ENCODE measurements at places on chromosomes 7 and 10. TPM values are rescaled to one million over a fixed set of nuclear protein-coding genes. Genes with fewer than 3 reads are reported as not detected.

GRCh38 chr7:1144269-1144771 lies 15.7 kb downstream of the ZFAND2A start:
- peaks cover 9% of the 10 kb centered on the region for H3K4me1 ChIP-seq
- no peaks in the 10 kb centered on the region for H3K27me3 ChIP-seq
- H3K4me3 ChIP-seq = no peak overlapping the region
- peak; percentile 80 for DNase-seq
- H3K36me3 ChIP-seq = peaks cover 5% of the 10 kb centered on the region

DNA sequence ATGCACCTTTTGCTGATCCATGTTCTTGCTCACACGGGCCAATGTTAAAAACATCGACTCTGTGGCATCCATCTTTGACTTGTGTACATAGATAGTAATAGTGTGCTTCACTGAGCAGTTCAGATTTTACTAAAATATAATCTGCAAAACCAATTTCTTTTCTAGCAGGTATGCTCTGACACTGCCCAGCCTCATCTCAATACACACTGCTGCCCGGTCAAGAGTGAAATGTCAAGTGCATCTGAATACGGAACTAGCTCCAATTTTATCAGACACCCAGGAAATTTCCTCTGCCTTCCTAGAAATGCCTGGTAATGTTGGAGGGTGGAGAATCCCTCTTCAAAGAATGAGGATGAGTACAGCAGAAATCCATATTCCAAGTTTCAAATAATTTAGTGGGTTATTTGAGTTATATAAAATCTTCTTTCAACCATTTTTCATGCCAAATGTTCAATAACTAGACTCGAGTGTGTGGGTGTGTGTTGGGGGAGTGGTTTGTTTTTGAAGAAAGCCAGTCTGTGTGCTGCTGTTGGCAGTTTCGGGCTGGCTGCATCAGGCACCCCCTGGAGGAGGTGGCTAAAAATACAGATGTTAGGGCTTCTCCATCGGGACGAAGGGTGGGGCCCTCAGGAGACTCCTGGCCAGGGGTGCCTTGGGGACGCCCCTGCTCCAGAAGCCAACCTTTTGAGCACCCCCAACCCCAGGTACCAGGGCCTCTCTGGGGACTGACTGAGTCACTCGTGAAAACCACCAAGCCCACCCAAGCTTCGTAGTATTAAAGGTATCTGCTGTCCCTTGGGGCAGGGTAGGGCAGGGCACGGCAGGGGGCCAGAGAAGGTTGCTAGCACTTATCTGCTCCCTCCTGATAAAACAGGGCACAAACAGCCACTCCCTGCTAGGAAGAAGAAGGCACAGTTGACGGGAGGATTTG lies 15.4 kb downstream of the CTBP2 start:
- H3K27ac ChIP-seq = peak overlapping the region; percentile 32
- H3K36me3 ChIP-seq = no peaks in the 10 kb centered on the region
- peak; percentile 62 for DNase-seq
- H3K27me3 ChIP-seq = no peaks in the 10 kb centered on the region

ADAM8 gene
- 1.2 TPM for polyA plus RNA-seq

DNA sequence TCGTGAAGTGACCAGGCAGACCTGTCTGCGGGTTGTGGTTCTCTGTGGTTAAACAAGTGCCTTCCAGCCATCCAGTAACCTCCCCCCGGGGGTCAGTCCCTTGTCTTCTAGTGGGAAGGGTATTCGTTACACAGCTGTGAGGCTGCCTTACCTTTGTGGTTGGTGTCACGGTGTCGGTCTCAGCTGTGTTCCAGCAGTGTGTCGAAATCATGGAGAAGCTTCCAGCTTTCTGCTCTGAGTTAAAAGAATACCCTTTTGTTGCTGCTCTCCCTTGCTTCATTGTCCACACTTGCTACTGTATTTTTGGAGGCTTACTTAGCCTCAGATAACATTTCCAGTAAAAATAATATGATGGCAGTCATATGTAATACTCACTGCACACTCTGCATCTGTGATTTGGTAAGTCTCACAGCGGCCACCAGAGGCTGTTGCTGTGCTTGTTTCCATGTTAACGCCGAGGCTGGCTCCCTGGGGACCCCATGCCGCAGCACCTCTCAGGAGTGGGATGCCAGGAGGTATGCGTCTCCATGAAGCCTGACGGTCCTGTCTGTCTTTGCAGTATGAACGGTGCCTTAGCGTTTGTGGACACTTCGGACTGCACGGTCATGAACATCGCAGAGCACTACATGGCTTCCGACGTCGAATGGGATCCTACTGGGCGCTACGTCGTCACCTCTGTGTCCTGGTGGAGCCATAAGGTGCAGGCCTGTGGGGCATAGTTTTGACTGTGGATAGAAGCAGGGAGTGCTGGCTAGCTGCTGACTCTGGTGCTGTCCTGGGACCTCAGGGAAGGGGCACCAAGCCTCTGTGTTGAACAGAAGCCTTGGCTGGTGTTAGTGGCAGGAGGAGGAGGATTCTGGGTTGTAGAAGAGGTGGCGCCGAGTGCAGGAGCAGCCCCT lies 20.5 kb downstream of the EIF3B start:
- H3K27me3 ChIP-seq = no peaks in the 10 kb centered on the region
- H3K36me3 ChIP-seq = peaks cover 58% of the 10 kb centered on the region
- DNase-seq = no peak

DNA sequence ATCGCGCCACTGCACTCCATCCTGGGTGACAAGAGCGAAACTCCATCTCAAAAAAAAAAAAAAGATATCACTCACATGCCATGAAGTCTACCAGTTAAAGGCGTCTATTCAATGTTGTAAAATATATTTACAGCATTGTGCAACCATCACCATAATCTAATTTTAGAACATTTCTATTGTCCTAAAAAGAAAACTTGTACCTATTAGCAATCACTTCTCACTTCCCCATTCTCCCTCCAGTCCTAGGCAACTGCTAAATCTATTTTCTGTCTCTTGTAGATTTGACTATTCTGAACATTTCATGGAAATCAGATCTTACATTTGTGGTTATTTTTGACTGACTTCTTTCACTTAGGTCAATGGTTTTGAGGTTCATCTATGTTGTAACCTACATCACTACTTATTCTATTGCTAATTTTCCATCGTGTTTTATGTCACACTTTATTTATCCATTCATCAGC lies 25.2 kb upstream of the OTUD1 start:
- peaks cover 5% of the 10 kb centered on the region for H3K4me1 ChIP-seq
- no peaks in the 10 kb centered on the region for H3K27me3 ChIP-seq
- no peak overlapping the region for H3K4me3 ChIP-seq
- no peak overlapping the region for H3K27ac ChIP-seq
- DNase-seq = no peak
- no peaks in the 10 kb centered on the region for H3K36me3 ChIP-seq

DNA sequence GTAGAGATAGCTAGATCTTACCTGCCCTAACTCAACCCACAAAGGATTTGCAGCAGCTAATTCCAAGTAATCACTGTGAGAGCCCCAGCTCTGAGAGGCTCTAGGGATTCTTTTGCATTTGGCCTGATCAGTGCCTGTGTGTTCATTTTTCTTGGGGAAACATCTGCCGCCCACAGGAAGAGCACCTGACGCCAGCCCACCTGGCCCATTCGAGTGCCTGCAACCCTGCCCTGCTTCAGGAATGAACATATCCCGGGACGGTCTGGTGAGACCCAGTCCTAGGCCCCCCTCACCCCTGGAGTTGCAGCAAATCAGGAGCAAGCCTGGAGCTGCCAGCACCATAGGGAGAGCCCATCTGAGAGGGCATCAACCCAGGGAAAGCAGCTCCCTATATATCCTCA lies 38.8 kb downstream of the GSDME start:
- DNase-seq = no peak
- H3K4me1 ChIP-seq = no peaks in the 10 kb centered on the region
- no peak overlapping the region for H3K4me3 ChIP-seq
- no peak overlapping the region for H3K27ac ChIP-seq
- H3K27me3 ChIP-seq = no peaks in the 10 kb centered on the region
- H3K36me3 ChIP-seq = no peaks in the 10 kb centered on the region

SLC29A3 gene
- 1.2 TPM for polyA plus RNA-seq

MEOX2 gene
- 6.8 TPM for polyA plus RNA-seq

DNA sequence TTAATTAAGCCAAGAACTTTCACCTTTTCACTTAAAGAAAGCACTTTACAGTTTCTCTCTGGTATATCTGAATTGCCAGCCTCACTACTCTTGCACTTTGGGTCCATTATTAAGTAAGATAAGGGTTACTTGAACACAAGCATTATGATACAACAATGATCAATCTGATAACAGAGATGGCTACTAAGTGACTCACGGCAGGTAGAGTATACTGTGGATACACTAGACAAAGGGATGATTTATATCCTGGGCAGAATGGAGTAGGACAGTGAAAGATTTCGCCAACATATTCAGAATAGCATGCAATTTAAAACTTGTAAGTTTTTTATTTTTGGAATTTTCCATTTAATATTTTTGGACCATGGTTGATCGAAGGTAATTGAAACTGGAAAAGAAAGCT lies 34.3 kb upstream of the ITGB8 start:
- H3K36me3 ChIP-seq = no peaks in the 10 kb centered on the region
- DNase-seq = no peak
- no peak overlapping the region for H3K4me3 ChIP-seq
- H3K4me1 ChIP-seq = no peaks in the 10 kb centered on the region

- H3K4me1 ChIP-seq = peaks cover 4% of the 10 kb centered on the region
- no peaks in the 10 kb centered on the region for H3K27me3 ChIP-seq
- DNase-seq = no peak
- no peak overlapping the region for H3K4me3 ChIP-seq
- H3K27ac ChIP-seq = peak overlapping the region; percentile 10
- no peaks in the 10 kb centered on the region for H3K36me3 ChIP-seq
These were observed 4.3 kb upstream of the ZNF503 start for GRCh38 chr10:75405598-75406461.

PKD2L1 gene
- not detected for polyA plus RNA-seq

- no peak for DNase-seq
- no peaks in the 10 kb centered on the region for H3K27me3 ChIP-seq
- H3K36me3 ChIP-seq = peaks cover 67% of the 10 kb centered on the region
- H3K27ac ChIP-seq = peak overlapping the region; percentile 35
- no peak overlapping the region for H3K4me3 ChIP-seq
These were observed 36.7 kb downstream of the TMEM248 start for GRCh38 chr7:66957595-66958290.

TRUB1 gene
- 7.4 TPM for polyA plus RNA-seq

ACTR3C gene
- 4.5 TPM for polyA plus RNA-seq

DNA sequence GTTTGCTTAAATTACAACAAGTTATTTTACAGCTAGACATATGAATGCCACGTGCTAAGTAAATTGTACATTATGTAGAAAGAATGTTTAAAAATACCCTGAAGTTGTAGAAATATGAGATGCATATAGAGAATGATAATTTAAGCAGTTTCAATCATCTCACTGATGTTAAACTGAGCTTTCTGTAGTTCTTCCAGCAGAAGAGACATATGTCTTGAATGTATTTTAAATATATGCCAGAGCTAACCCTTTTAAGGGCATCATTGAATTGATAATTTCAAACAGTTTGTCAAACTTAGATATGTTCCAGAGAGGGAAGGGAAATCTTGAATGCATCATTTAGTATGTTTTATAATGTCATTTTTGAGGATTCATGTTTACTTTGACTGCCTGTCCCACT lies 255.2 kb downstream of the MDFIC start:
- no peak for DNase-seq
- no peak overlapping the region for H3K4me3 ChIP-seq
- no peaks in the 10 kb centered on the region for H3K36me3 ChIP-seq

DNA sequence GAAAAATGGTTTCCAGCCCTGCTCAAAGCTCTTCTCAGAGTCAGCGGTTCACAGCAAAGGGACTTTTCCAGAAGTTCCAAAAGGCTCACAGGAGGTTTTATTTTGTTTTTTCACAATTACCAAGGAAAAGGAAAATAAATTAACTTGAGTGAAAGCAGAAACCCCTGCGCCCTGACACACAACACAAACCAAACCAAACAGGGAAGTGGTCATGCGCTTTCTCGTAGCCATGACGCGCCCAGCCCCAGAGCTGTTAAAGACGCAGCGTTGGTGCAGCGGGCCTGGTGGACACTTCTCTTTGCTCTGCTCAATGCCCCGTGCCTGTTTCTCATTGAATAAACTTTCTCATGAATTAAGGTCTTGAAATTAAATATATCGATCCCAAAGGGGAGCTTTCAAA lies 134.4 kb upstream of the LYZL2 start:
- H3K27me3 ChIP-seq = no peaks in the 10 kb centered on the region
- DNase-seq = no peak
- H3K4me1 ChIP-seq = no peaks in the 10 kb centered on the region
- peak overlapping the region; percentile 87 for H3K27ac ChIP-seq
- H3K4me3 ChIP-seq = no peak overlapping the region
- no peaks in the 10 kb centered on the region for H3K36me3 ChIP-seq

PRKCQ gene
- polyA plus RNA-seq = 0.04 TPM

DNA sequence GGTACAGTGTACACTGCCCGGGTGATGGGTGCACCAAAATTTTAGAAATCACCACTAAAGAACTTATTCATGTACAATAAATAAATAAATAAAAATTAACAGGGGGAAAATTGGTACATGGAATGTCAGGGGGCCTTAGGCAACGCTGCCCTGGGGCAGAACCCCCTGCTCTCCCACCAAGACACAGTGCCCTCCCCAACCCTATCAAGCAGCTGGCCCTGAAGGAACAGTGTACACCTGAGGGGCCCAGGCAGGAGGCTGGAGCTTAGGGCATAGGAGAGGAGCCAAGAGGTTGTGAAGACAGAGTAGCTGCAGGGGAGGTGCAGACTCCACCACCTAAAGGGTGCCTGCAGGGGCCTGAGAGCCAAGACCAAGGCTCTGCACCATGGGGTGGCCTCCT lies 128.8 kb downstream of the BMS1 start:
- no peaks in the 10 kb centered on the region for H3K4me1 ChIP-seq
- no peak overlapping the region for H3K27ac ChIP-seq
- no peaks in the 10 kb centered on the region for H3K36me3 ChIP-seq
- H3K27me3 ChIP-seq = no peaks in the 10 kb centered on the region
- no peak for DNase-seq

FAM237B gene
- polyA plus RNA-seq = not detected

SRGN gene
- polyA plus RNA-seq = 28.8 TPM

STEAP4 gene
- polyA plus RNA-seq = 14.2 TPM

PLEKHS1 gene
- polyA plus RNA-seq = not detected

- no peak overlapping the region for H3K4me3 ChIP-seq
- H3K27ac ChIP-seq = no peak overlapping the region
- DNase-seq = no peak
- no peaks in the 10 kb centered on the region for H3K36me3 ChIP-seq
- H3K4me1 ChIP-seq = no peaks in the 10 kb centered on the region
These were observed 165.4 kb upstream of the YAE1 start for GRCh38 chr7:39400836-39401235.

HOXA2 gene
- not detected for polyA plus RNA-seq

DNA sequence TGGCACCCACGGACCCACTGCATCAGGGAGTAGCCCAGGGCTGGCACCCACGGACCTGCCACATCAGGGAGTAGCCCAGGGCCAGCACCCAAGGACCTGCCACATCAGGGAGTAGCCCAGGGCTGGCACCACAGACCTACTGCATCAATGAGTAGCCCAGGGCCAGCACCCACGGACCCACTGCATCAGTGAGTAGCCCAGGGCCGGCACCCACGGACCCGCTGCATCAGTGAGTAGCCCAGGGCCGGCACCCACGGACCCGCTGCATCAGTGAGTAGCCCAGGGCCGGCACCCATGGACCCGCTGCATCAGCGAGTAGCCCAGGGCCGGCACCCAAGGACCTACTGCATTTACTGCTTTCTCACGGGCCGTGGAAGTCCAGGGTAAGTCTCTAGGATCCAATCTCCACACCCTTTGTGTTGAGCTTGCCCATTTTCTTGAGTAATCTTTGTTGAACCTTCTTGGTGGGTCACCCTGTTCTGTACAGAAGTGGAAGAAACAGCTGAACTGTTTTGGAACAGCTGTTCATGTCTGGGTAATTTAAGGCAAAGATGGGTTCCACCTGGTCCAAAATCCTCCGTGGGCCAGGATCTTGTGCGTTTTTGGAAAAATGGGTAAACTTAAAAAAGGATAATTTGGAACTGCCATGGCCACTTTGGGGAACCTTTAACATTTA lies 69.0 kb downstream of the VIPR2 start:
- no peak overlapping the region for H3K4me3 ChIP-seq
- H3K36me3 ChIP-seq = no peaks in the 10 kb centered on the region
- H3K27ac ChIP-seq = peak overlapping the region; percentile 18

THSD7A gene
- 0.69 TPM for polyA plus RNA-seq

TLX1 gene
- 0.08 TPM for polyA plus RNA-seq

Data from heart left ventricle (tissue), 16 donors.